ENCODE measurements at places on chromosomes 4 and X.
A peak's percentile ranks its signal among the peaks of the same experiment; 100 is the strongest.

GRCh38 chr4:985123-985830, 1.6 kb upstream of the IDUA start:
- no peak overlapping the region for H3K27ac ChIP-seq
- H3K27me3 ChIP-seq, result no peaks in the 10 kb centered on the region
- H3K36me3 ChIP-seq, result no peaks in the 10 kb centered on the region
- H3K4me1 ChIP-seq, result peaks cover 25% of the 10 kb centered on the region
- peak overlapping the region; percentile 40 for H3K4me3 ChIP-seq

DNA sequence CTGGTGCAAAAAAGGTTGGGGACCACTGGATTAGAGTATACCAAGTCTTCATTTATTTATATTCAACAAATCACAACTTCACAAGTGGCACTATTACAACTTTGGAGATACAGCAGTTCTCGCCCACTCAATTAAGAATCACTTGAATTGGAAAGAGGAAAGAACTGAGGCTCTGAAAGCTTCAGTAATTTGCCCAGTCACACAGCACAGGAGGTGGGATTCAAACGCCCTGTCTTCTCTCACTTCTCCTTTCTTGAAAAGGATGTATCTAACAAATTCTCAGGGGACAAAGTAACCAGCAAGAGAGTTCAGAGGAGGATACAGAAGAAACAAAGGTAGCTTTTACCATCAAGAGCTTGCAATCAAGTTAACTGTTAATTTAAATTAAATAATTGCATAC, 12.4 kb downstream of the SMIM14 start:
- peaks cover 74% of the 10 kb centered on the region for H3K4me1 ChIP-seq
- DNase-seq, result peak; percentile 89
- H3K27ac ChIP-seq, result peak overlapping the region; percentile 72
- H3K4me3 ChIP-seq, result peak overlapping the region; percentile 57

GRCh38 chr4:6217716-6218381, 17.5 kb upstream of the JAKMIP1 start:
- H3K27me3 ChIP-seq, result peaks cover 27% of the 10 kb centered on the region
- no peak overlapping the region for H3K27ac ChIP-seq
- DNase-seq, result no peak
- no peak overlapping the region for H3K4me3 ChIP-seq
- H3K36me3 ChIP-seq, result no peaks in the 10 kb centered on the region
- no peaks in the 10 kb centered on the region for H3K4me1 ChIP-seq

DNA sequence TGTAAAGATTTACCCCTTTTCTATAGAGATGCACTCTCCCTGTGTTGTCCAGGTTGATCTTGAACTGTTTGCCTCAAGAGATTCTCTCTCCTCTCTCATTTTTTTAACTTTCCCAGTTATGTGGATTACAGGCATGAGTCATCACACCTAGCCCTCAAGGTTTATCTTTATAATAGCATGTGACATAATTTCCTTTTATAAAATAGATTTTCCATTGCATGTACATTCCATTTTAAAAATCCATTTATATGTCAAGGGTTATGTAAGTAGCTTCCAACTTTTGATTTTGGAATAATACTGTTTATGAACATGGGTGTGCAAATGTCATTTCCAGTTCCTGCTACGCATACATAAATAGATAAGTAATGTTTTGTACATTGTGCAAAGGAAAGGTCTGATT, 20.6 kb downstream of the ZNF721 start:
- H3K4me3 ChIP-seq, result no peak overlapping the region
- no peaks in the 10 kb centered on the region for H3K36me3 ChIP-seq
- no peak overlapping the region for H3K27ac ChIP-seq
- H3K27me3 ChIP-seq, result no peaks in the 10 kb centered on the region
- DNase-seq, result no peak
- peaks cover 19% of the 10 kb centered on the region for H3K4me1 ChIP-seq

DNA sequence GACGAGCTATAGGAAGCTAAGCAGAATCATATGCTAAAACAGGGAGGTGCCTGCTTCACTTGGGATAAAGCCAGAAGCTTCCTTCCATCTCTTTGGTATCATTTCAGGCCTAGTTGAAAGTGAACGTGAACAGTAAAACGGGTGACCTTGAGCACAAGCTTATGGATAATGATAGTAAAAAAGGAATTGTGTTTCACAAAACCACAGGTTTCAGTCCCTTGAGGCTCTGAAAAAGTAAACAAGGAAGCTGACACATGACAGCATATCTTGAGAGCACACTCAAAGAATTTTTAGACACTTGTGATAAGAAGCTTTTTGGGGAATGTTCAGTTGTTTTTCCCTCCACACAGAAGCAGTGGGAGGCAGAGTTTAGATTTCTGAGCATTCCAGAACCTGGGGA, 286.1 kb downstream of the DCHS2 start:
- H3K27ac ChIP-seq, result no peak overlapping the region
- no peaks in the 10 kb centered on the region for H3K36me3 ChIP-seq
- no peak for DNase-seq
